ENCODE measurements at places on chromosomes 7 and 10. TPM values are rescaled to one million over a fixed set of nuclear protein-coding genes. Genes with fewer than 3 reads are reported as not detected.

IL2RA gene
- total RNA-seq = 28.1 TPM

EMX2 gene
- not detected for total RNA-seq

HSPA12A gene
- 0.53 TPM for total RNA-seq

RTKN2 gene
- 13.1 TPM for total RNA-seq

ADAMTS14 gene
- total RNA-seq = 0.13 TPM

FFAR4 gene
- total RNA-seq = not detected

OR6B1 gene
- not detected for total RNA-seq
